ENCODE measurements at places on chromosomes 3 and 15. TPM values are rescaled to one million over a fixed set of nuclear protein-coding genes. Genes with fewer than 3 reads are reported as not detected.

Gene CFAP20DC
- polyA plus RNA-seq, result 1.4 TPM

Gene ADAMTS9
- polyA plus RNA-seq, result not detected

Gene IMPG2
- 0.05 TPM for polyA plus RNA-seq

Gene DENND4A
- polyA plus RNA-seq, result 21.3 TPM

Gene CSPG4
- polyA plus RNA-seq, result not detected

Gene ABHD17C
- polyA plus RNA-seq, result 16.1 TPM

Data from Purkinje cell (primary cell).